Activated T-helper 1 cell treated with anti-CD3 and anti-CD28 coated beads, Interleukin-2, amount 50 U/mL, for 16 hours (primary cell): ENCODE measurements at places on chromosomes 12 and 14.

GRCh38 chr12:43315961-43316360 is 236.0 kb downstream of the ADAMTS20 start:
- no peak for DNase-seq

DNA sequence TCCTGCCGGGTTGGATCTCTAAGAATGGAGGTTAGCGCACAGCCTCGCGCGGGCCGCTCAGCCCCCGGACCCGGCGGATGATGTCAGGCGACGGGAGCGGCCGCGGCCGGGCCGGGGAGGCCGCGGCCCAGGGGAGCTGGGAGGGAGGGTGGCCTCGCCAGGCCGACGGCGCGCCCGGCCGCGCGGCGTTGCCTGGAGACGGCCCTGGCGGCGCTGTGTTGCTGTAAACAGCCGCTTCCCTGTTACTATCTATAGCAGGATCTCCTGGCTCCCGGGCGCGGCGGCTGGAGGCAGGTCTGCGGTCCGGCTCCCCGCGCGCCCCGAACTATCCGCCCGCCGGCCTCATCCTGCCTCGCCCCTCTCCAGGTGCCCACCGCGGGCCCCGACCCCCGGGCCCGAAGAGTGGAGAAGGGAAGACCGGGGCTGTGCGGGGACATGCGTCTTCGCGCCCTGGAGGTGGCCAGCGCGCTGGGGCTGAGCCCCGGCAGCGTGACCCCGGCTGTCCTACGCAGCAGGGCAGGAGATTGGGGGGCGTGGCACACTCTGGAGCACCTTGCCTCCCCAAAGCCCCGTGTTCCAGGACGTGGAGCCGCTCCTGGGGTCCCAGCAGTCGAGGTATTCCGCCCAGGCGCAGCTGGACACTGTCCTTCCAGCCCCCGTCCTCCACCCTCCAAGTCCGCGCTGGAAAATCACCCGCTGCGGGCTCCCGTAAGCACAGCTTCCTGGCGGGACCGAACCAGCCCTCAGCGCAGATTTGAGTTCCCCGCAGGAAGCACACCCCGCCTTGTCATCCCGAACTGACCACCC is 1.4 kb upstream of the FOS start:
- peak; percentile 51 for DNase-seq

- no peak for DNase-seq
These were observed 25.3 kb downstream of the C2CD5 start for GRCh38 chr12:22518998-22519397.

DNA sequence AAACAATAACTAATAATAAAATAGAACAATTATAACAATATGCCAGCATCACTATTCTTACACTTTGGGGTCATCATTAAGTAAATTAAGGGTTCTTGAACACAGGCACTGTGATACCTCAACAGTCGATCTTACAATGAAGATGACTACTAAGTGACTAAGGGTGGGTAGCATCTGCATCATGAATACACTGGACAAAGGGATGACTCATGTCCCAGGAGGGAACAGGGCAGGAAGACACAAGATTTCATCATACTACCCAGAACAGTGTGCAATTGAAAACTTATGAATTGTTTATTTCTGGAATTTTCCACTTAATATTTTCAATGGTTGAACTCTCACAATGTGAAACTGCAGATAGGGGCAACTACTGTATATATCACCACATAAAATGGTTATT is 19.7 kb downstream of the TSPAN19 start:
- no peak for DNase-seq

DNA sequence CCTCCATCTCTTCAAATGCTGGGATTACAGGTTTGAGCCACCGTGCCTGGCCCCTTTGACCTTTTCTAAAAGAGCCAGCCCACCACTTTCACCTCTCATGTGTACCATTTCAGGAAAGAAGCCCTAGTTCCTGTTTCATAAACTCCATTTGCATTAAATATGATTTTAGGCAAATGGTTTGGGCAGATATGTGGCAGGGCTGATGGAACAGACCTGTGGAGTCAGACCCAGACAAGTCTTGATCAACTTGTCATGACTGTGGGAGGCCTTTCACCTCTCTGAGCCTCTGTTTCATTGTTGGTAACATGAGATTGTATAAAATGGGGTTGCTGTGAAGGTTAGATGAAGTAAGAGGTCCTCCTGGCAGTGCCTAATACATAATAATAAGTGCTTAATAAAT is 5.2 kb upstream of the MAP3K9 start:
- no peak for DNase-seq

- peak; percentile 38 for DNase-seq
These were observed 3.4 kb upstream of the DHH start for GRCh38 chr12:49098035-49098451.

GRCh38 chr12:67202678-67203012 is 66.5 kb upstream of the CAND1 start:
- no peak for DNase-seq

- no peak for DNase-seq
These were observed 16.5 kb downstream of the SPTLC2 start for GRCh38 chr14:77599889-77600288.

DNA sequence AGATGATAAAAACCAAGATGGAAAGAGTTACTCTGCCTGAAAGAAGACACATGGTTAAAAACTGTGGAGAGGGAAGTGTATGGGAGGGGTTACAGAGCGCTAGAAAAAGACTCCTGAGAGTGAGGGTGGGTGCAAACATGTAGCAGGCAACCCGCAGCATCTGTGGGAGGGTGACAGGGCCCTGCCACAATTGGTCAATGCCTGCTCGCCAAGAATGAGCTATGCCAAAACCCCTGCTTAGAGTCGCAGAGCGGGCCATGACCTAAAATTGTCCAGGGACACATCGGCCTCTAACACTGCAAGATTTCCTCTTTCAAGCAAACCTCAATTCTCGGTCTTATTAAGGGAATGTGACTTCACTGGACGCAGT is 700 bp downstream of the PRKAG1 start:
- no peak for DNase-seq

DNA sequence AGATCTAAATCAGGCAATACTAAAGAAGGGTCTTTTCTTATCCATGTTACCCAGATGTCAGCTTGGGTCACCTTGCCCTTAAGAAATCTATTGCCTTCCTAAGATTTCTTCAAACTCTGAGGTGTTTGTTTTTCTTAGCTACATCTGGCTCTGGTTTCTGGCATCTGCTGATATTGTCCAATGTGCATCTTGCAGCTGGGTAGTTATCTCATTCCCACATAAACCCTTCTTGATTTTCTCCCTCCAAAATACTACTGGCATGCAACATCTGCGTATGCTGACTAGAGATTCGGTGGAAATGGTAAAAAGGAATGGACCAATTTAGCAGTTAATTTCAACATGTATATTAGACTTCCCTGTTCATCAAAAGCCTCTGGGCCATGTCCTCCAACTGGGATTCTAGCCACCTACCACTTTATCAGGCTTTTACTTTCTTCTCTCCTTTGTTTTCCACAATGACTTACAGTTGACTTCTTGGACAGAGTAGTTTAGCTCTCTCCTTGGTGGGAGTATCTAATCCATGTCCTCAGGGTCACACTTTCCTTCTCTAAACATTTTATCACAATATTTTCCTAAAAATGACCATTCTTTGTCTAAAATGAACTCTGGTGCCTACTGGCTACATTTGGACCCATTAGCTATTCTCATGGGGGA is 324.8 kb upstream of the FAR2 start:
- DNase-seq: no peak

DNA sequence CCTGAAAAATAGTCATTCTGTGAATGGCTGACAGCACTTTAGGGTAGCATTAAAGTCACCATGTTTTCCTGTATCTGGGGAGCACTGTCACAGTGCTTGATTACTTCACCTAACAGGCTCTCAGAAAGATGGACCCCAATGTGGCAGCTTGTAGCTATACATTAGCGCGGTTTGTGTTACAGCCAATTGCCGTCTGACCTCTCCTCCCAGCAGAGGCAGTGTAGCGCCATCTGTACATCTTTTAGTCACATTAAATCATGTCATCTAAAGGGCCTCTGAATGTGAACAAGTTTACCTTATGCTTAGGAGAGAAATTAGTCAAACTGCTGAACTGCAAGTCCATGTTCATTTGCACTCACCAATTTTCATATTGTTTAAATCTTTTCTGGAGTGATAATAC is 113.7 kb downstream of the LMO3 start:
- DNase-seq: no peak

- DNase-seq: no peak
These were observed 18.1 kb downstream of the DYRK2 start for GRCh38 chr12:67666605-67667004.

GRCh38 chr14:33508126-33509062 is 442.5 kb downstream of the EGLN3 start:
- DNase-seq: no peak

DNA sequence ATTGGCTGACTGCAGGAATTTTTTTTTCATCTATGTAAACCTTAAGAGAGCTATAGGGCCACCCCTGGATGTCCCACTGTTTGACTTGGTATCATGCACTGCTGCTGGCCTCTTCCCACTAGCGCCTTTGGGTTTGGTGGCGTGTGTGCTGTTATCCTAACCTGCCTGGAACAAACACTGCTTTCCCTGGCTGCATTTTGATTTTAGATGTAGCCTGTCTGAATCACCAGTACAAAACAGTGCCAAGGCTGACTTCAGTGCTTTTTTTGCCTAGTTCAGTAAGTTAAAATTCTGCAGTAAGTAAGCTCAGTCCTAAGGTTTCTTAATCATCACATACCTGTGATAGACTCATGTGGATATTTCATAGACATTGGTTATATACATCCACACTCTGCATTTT is 99.2 kb downstream of the EML1 start:
- DNase-seq: no peak

- DNase-seq: no peak
These were observed 21.1 kb downstream of the GSC start for GRCh38 chr14:94748667-94749347.

DNA sequence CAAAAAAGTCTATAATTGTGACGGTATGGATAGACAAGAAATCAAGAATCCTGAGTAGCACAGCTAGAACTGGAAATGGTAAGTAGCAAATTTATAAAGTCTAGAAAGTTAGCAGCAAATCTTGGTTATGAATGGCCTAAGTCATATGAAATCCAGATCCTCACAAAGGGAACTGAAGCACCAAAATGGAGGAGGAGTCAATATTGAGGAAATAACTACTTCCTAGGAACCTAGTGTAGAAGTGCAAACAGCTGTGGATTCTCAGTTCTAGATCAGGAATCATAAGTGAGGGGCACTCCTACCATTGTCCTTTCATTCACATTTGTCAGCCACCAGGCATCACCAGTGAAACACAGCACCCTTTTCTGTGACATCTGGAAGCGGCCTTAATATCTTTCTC is 202.2 kb upstream of the DCN start:
- no peak for DNase-seq

- no peak for DNase-seq
These were observed 79.2 kb upstream of the CD163 start for GRCh38 chr12:7582796-7583195.

DNA sequence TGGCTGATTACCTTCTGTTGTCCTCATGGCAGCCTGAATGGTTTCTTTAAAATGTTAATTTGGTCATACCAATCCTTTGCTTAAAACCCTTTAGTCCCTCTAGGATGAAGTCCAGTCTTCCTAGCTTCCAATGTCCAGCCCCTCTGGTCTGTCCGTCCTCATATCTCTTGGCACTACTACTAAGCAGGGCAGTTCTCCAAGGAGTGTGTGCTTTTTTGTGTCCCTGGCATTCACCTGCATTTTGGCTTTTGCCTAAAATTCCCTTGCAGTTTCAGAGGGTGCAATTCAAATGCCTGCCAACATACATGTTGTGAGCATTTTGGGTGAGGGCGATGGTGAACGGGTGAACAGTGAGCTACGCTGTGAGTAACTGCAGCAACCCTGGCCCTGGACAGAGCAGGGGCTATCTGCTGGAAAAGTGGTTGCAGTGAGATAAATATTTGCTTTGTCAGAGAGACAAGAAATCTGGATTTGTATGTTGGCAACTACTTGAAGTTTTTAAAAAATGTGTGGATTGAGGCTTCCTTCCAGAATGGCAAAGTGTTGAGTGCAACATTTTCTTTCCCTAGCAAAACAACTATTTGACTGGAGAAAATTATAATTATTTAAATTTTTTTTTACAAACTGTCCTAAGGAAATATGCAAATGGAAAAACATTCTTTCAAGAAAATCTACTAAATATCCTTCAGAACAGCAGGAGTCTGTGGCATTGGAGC is 14.6 kb downstream of the GALNT8 start:
- DNase-seq: no peak

DNA sequence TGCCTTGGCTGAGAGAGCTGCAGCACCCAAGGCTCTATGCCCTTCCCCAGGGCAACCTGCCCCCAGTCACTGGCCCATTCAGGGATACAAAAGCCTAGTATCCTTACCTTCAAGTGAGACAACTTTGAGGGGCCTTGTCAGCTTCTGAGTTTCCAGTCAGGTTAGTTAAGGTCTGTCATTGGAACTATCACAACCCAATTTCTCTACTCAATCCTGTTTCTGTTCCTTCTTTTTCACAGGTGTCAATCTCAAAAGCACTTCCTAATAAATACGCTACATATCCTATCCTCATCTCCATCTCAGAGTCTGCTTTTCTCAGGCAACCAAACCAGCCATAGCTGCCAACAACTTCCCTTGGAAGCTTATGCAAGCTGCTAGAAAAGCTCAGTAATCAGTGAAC is 4.9 kb upstream of the PTGDR start:
- no peak for DNase-seq

DNA sequence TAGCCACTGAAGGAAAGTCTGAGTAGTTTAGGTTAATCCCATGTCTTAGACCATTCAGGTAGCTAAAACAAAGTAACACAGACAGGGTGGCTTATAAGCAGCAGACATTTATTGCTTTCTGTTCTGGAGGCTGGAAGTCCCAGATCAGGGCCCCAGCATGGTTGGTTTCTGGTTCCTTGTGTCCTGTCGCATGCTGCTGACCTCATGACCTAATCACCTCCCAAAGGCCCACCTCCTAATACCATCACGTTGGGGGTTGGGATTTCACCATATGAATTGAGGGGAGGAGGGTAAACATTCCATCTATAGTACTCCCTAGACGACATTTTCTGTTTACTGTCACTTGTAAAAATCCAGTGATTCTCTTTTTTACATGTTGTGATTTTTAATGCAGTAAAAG is 148.6 kb downstream of the FBXL14 start:
- DNase-seq: no peak

DNA sequence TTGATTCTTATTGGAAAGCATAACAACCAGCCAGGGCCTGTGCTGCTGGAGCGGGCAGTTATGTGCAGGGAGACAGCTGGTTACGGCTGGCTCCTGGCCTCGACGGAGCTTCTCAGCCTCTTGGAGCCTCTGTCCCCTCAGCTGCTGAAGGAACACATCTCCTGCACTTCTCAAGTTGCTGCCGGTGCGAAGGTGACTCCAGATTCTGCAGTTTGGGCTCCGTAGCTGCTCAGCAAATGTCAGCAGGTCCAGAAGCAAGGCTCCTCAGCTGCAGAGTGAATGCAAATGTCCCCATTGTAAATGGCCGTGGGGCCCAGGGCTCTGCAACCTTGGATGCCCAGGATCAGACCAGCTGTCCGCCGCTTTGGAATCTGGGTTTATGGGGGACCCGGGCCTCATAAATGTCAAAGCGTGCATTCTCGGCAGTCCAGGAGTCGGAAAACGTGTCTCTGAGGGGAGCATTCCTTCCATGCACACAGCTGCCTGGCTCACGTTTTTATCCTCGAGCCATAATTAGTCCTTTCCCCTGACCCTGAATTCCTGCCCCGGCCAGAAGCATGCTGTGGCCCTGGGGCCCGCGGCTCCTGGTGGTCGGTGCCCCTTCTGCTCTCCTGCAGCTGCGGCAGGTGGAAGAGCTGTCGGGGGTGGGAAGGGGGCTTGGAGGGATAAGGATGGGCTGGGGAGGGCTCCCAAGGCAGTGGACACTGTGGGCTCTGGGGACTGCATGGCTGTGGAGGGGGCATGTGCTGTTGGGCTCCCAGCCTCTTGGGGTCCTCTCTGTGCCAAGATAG is 106.0 kb downstream of the KIF26A start:
- no peak for DNase-seq
